ENCODE measurements at places on chromosomes 12 and 14. TPM values are rescaled to one million over a fixed set of nuclear protein-coding genes. Genes with fewer than 3 reads are reported as not detected.

Gene GLS2
- not detected for total RNA-seq

Gene PPFIA2
- not detected for total RNA-seq

- no peak for DNase-seq
Observed at GRCh38 chr12:46049665-46050064, 59.3 kb upstream of the SCAF11 start.

GRCh38 chr14:93133464-93133863, 17.7 kb upstream of the ITPK1 start:
- no peak for DNase-seq

DNA sequence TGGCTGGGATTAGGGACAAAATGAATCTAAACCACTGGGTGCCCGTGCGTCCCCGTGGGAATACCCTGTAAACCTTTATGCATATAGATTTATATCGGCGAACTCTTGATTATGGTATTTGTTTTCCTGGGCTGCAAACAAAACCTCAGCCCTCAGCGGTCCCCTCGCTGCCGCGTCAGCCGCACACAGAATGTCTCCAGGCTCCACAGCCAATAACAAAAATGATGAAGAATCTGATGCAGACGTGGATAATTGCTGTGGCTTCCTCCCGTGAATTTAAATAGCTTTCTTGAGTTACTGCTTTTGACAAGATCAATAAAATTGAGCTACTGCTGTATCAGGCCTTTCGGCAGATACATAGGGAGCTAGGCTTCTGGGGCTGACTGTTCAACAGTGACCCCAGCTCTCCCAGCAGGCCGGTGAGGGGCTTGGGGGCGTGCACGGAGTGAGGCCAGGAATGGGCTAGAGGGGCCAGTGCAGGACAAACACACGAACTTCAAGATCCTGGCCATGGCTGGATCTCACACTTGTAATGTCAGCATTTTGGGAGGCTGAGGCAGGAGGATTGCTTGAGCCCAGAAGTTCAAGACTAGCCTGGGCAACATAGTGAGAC, 125.8 kb upstream of the NCOR2 start:
- no peak for DNase-seq

Data from gastrocnemius medialis (tissue), 4 donors.